GM12892 (cell line): ENCODE measurements at places on chromosomes 2 and 18.

DNA sequence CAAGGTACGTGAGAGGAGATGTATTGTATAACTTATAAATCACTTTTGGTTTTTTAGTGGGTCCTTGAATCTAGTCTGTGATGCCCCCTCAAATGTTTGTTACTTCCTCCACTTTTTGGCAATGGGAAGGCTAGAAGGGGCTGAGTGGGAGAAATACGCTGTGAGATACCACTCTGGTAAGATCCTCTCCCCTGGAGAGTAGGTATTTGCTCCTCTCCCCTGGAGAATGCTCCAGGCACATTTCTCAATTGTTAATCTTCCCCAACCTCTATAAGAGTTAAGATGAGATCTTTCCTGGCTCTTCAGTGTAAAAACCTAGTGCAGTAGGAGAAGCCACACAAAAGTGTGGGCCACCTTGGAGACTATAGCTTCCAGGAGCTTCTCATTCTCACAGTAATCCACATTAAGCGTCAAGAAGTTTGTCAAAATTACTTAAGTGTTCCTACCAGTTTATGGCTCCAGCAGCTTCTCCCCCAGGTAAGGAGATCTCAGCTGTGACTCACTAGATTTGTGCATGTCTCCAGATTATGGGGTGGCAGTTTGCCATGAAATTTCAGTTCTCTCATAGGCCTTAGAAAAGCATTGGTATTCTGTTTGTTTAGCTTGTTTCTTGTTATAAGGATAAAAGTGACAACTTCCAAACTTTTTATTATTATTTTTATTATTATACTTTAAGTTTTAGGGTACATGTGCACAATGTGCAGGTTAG is 182.6 kb downstream of the FSIP2 start:
- DNase-seq: no peak

- no peak for DNase-seq
Observed at GRCh38 chr2:17959356-17959755, 80.9 kb downstream of the KCNS3 start.

DNA sequence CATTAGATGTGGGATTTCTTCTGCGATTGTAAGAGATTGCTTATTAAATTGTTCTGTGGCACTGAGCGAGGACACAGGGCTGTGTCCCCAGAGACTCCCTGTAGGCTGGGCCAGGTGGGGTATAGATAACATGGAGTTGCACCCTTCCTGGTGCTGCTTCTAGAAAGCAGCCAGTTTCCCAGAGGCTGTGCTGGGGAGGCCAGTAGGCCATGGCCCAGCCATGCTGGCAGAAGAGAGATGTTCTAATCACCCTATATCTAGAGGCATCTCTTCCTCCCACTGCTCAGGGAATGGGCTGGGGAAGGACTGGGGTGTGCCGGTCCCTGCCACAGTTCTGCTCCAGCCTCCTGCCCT is 66.9 kb downstream of the HS1BP3 start:
- no peak for DNase-seq

DNA sequence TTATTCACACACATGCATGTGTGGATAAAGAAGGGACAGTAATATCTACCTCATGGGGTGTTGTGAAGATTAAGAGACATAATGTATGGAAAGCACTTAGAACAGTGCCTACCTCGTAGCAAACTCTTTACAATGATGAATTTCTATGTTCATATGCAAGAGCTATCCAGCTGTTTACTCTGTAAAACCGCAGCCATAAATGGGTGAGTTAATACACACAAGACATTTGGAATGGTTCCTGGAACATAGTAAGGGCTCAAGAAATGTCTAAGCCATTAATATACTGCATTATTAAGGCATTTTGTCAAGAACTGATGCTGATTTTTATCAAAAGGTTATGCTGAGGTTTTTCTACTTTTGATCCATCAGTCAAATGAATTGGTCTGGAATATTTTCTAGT is 1076.2 kb downstream of the TSN start:
- DNase-seq: no peak
